ENCODE measurements at places on chromosomes 13 and 19.

DNA sequence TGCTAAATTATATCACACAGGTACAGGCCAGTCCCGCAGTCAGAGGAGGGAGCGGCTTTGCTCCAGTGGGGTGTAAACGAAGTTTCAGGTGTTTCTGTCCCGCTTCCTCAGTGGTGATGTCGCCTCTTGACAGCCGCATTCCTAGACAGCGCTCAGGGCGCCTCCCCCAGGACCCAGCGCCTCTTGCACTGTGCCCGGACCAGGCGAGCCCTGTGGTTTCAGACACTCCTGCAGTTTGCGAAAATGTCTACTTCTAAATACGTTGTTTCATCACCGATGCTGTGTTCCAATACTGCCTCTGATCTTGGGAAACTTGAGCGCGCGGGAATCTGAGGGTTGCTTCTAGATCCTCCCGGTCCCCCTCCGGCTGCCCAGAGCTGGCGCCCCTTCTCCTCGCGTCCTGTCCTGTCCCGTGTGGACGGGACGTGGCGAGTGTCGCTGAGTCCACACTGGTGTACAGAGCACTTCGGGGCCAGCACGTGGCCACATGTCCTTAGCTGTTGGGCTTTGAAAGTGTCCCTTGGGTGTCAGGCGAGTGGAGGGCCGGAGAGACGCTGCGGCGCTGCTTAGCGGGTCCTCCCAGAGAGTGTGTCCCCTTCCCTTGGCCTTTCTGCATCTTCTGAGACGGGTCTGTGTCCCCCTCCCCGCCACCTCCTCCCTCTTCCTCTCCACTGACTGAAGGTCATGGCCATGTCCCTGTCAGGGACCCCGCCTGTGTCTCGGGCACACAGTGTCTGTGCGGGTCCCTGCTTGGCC is 14.6 kb upstream of the RPS15 start:
- DNase-seq = no peak

- no peak for DNase-seq
Observed at GRCh38 chr19:31263328-31263727, 85.9 kb downstream of the TSHZ3 start.

DNA sequence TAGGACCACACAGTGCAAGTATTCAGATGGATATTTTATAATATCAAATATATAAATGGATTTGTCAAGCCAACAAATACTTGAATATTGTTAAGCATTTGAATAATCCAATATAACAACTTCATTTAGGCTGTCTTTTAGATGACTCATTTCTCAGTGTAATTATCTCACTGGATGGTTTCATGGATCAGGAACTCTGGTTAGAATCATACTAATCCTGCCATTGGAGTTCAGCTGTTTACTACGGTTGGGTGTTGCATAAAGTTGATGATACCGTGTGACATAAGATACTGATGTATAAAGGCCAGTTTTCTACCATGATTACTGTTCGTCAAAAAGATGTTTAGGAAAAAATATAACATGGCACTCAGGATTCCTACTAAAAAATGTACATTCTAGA is 196.3 kb downstream of the TSHZ3 start:
- DNase-seq = no peak

- no peak for DNase-seq
Observed at GRCh38 chr19:29128203-29128602, 84.7 kb downstream of the UQCRFS1 start.

- DNase-seq = no peak
Observed at GRCh38 chr19:13100841-13101589, 1.6 kb downstream of the LYL1 start.

DNA sequence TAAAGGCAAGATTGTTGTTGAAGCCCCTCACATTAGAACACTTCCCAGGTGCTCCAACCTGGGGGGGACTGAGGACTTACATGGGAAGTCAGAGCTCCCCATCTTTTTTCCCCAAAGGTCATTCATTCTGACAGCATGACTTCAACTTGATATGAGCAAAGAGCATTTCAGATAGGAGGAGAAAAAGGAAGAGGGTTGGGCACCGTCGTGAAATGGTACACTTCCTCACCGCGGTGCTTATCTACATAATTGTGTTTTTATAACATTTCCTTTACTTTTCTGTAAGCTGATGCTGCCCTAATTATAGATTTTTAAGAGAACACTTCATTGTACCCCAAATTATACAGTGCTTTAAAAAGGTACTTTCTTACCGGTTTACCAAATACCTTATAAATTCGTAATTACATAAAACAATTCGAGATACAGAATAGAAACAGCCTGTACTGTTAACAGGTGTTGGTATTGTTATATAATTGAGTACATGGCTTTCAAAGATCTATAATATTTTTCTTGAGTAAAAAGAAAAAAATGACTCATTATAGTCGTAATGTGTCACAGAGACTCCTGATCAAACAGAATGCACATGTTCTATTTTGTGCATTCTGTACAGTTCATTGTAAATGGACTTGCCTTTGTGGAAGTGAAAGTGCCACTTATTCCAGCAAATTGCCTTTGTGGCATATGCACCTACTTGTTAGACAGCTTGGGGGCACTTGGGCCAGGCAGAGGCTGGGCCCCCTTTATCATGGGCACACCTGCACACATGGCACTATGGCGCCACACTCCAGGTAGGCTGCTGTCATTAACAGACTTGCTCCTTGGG is 81.8 kb downstream of the GGACT start:
- DNase-seq = no peak

DNA sequence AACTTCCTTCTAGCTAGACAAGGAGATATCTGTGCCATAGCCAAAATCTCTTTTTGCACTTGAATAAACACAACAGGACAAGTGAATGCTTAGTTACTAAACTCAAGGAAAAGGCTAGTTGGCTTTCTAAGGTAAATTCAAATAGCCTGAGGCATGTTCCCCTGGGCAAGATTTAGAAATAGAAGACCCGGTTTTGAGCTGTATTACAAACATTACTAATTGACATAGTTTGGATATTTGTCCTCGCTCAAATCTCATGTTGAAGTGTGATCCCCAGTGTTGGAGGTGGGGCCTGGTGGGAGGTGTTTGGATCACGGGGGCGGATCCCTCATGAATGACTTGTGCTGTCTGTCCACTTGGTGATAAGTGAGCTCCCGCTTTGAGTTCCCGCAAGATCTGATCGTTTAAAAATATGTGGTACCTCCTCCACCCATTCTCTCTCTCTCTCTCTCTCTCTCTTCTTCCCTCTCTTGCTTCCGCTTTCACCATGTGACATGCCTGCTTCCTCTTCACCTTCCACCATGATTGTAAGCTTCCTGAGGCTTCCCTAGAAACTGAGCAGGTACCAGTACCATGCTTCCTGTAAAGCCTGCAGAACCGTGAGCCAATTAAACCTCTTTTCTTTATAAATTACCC is 3.9 kb upstream of the KBTBD6 start:
- DNase-seq = no peak

DNA sequence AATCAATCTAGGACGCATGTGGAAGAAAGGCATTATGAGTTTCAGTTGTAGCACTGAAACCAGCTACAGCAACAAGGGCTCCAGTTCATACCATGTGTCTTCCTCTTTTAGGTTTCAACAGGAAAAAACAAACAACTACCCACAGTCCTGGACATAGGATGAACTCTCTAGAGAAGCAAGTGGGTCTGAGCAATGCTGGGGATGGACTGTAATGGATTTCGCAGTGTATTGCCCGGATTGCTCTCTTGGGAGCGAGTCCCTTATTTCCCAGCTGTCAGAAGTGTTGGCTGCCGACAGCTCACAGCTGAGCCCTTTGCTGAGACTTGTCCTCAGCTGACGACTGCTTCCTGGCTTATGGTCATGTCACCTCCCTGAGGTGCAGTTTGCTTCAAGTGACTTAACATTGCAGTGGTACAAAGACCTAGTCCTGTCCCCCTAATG is 12.1 kb upstream of the MYCBP2 start:
- no peak for DNase-seq

DNA sequence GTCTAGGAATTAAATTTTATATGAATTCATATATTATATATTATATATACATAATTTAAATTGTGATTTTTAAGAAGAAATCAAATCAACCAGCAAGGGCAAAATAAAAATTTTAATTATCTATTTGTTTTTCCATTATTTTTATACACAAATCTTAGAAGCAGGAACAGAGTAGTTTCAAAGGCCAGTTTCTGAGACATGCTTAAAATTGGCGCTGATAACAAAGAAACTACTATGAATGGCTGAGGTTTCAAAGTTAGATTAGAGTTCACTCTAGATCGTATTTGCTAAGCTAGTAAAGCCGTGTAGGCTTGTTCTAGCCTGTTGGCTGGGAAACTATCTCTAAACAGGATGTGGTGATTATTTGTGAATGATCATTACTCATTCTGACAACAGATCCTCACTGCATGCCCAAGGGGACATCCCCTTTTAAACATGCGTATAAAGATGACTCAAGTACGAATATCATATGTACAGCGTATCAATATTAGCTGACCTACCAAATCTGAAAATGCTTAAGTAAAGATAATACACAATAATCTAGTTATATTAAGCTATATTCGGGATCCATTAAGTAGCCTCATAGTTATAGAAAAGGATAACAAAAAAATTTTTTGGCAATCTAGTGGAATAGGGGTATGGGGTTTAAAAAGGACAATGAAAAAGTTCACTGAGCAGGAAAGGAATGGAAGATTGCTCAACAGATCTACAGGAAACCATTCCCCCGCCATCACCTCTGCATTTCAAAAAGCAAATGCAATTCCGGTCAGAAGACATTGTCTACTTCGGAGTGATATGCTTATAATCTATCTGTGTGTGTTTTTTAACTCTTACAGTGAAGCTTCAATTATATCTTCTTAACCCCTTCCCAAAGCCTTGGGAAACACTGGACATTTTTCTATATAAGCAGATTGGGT is 150.1 kb downstream of the SHISA2 start:
- DNase-seq = no peak

GRCh38 chr13:105928048-105928447 is 607.4 kb downstream of the EFNB2 start:
- no peak for DNase-seq

DNA sequence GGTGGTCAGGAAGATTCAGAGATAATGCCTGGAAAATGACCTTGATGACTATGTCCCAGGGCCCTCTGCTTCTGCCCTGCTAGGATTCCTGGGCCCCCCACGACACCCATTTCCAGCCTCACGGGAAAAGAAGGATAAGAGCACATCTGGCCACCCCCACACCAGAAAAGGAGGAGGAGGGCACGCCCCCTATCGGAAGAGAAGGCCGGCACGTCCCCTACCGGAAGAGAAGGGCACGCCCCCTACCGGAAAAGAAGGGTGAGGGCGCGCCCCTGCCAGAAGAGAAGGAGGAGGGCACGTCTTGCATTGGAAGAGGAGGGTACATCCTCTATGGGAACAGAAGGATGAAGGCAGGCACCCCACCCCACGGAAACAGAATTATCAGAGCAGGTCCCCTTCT is 84.3 kb downstream of the IER2 start:
- peak; percentile 63 for DNase-seq

DNA sequence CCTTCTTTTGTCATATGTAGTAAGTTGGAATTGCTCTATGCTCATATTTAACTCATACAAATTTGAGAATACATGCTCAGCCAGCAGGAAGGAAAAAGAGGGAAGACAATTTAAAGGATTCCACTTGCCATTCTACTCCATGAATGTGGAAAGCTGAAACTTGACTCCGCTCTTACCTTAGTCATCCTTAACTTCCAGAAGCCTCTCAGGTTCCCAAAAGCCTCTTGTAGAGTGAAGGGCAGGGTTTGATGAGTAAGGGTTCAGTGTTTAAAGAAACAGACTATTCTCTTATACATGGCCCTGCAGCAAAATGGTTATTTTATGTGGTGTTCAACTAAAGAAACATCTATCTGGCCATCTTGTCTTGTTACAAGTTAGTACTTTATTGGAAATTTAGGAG is 27.1 kb downstream of the FAM124A start:
- no peak for DNase-seq

- no peak for DNase-seq
Observed at GRCh38 chr19:16677055-16677454, 16.1 kb downstream of the TMEM38A start.

GRCh38 chr19:1767464-1767933 is 14.2 kb downstream of the ONECUT3 start:
- DNase-seq = peak; percentile 66

DNA sequence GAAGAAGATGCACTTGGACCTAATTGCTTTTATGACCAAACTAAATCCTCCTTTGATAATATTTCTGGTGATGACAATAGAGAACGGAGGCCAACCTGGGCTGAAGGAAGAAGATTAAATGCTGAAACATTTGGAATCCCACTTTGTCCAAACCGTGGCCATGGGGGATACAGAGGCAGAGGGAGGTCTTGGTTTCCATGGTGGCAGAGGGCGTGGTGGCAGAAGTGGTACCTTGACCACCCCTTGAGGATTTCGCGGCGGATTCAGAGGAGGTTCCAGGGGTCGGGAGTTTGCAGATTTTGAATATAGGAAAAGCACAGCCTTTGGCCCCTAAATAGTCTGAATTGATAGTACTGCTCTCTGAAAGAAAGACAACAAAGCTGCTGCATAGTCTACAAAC is 7.2 kb upstream of the LILRB3 start:
- no peak for DNase-seq

- DNase-seq = no peak
Observed at GRCh38 chr13:109941951-109942350, 155.6 kb upstream of the IRS2 start.

DNA sequence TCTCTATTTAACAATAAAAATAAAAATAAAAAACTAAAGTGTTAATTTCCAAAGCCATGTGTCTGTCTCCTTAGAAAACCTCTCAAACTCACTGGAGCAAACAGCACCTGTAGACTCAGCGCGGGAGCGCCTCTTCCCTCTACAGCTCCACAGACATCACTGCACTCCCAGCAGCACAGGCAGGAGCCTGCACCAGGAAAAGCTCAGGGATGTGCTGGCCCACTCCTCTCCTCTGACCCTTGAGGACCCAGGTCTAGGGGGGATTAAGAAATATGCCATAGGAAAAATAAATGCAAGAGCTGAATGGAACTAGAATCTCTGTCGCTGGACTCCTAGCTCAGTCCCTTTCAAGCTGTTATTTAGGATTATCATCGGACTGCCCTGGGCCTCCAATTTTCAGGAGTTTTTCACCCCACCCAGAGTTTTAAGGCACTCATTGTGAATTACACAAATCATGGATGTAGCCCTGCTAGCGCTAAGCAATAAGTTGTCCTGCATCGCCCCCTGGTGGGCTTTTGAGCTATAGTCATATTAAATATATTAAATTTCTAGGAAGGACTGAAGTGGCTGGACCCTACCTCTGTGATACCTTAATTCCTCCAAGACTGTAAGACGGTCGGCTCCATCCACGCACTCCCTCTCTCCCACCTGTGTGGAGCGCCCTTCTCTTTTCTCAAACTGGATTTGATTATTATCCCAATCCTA is 333.9 kb downstream of the UQCRFS1 start:
- peak; percentile 50 for DNase-seq

- no peak for DNase-seq
Observed at GRCh38 chr13:49502954-49503353, 7.2 kb downstream of the PHF11 start.

DNA sequence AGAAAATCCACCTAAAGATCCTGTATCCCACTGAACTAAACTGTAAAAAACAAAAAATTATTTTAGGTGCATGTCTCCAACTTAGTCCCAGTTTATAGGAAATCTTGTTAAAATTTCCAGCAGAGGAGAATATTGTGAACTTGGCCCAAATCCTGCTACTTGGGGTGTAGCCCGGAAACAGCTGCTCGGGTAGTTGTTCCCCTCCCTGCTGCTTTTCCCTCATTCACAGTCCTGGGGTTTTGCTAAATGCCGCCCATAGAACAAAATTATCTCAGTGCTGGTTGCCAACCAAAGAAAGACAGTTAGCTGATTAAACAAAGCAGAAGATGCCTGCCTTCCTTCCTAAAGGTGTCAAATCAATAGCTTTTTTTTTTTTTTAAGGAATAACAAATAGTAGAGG is 330.5 kb upstream of the KLF12 start:
- no peak for DNase-seq
